ENCODE measurements at places on chromosomes 5 and 9.

DNA sequence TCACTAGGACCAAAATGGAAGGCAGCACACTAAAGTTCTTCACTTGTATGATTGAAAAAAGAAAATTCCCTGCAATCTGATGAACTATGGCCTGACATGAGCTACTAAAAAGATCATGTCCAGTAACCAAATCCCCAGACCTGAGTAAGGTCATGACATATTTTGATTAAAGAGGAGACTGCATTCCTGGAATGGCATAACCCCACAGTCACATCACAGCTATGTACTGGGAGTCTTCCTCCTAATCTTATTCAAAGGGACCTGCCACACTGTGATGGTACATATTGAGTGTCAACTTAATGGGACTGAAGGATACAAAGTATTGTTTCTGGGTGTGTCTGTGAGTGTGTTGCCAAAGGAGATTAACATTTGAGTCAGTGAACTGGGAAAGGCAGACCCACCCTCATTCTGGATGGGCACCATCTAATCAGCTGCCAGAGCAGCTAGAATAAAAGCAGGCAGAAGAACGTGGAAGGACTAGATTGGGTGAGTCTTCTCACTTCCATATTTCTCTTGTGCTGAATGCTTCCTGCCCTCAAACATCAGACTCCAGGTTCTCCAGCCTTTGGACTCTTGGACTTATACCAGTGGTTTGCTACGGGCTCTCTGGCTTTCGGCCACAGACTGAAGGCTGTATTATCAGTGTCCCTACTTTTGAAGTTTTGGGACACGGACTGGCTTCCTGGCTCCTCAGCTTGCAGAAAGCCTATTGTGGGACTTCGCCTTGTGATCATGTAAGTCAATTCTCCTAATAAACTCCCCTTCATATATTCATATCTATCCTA is 345.0 kb downstream of the TMEM38B start:
- no peak for DNase-seq

DNA sequence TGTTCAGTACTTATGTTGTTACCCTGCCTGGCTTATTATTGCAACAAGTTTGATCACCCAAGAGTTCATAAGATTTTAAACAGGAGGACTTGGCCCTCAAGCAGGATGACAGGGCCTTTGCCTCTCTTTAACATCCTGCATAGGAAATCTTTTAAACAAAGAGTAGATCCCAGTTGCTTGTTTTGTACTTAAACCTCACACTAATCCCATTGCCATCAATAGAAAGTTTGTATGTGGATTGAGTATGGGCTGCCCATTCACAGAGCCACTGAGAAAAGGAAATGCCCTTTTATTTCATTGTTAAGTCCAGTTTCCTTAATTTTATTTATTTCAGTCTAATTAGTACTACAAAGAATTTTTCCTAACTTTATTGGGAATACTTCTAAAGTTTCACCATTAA is 52.2 kb upstream of the FGF10 start:
- no peak for DNase-seq

- no peak for DNase-seq
These were observed 30.9 kb upstream of the SHOC1 start for GRCh38 chr9:111825468-111826145.

DNA sequence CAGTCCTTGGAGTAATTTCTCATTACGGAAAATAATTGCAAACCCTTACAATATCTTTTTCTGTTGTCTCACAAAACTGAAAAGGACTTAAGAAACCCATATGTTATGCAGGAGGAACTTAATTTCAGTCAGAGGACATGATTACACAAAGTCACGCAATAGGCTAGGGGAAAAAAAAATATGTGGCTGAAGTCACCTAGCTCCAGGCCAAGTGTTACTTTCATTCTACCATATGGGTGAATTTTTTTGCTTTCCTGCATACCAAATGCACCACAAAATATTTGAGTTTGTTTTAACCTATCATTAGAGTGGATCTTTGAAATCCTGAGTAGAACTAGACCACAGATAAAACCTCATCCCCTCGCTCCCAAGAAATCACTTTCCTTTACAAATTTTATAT is 523.5 kb downstream of the CAAP1 start:
- DNase-seq = no peak

- DNase-seq = no peak
These were observed 14.2 kb upstream of the CCDC180 start for GRCh38 chr9:97293207-97293721.

DNA sequence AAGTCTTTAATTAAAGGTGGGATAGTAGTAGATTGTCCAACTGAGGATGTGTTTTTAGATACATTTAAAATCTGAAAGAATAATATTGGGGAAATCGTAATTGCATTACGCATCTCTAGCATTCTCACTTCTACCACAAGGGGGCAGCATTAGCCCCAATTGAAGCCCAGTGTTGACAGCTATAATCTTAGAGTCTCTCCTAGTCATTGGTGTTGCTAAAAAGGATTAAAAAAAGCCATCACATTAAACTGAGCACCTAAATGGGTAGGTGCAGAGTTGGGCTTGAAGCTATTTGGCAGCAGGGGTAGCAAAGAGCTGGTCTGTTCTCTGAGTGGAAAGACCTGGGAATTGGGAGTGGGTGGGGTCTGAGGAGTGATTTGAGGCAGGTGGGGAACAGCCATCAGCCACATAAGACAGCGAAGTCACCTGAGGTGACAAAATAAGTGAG is 177.2 kb downstream of the OSTF1 start:
- peak; percentile 26 for DNase-seq

- no peak for DNase-seq
These were observed 111.9 kb downstream of the FEM1C start for GRCh38 chr5:115432691-115433090.

DNA sequence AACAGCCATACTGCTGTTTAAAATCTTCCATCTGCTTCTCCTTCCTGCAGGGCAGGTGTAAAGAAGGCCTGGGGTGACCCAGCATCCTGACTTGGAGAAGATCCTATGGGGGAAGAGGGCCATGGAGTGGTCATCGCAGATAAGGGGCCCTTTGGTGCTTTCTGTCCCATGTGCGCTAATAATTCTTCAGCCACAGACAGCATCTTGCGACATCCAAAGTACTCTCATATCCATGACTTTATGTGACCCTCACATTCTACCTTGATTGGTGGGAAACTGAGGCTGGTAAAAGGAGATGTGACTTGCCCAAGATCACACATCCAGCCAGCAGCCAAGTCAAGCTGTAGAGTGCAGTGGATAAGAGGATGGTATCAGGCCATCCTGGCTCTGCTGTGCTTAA is 44.3 kb upstream of the HAND1 start:
- no peak for DNase-seq

- no peak for DNase-seq
These were observed 301.3 kb downstream of the PARP8 start for GRCh38 chr5:50967563-50968355.

DNA sequence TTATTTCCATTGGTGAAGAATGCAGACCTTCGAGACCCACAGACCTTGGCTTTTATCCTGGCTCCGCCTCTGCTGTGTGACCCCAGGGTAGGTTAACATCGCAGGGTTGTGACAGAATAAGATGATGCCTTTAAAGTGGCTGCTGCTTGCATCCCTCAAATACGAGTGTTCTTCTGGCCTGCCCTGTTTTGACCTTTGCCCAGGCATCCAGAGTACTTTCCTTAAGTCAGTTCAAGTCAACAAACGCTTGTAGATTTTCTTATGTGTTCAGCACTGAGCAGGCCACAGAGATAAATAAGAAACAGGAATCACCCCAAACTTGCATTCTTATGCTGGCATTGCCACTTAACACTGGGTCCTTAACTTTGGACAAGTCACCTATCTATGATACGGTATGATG is 50.2 kb downstream of the GPR21 start:
- no peak for DNase-seq

GRCh38 chr5:149886060-149886459 is 58.5 kb downstream of the PDE6A start:
- no peak for DNase-seq

DNA sequence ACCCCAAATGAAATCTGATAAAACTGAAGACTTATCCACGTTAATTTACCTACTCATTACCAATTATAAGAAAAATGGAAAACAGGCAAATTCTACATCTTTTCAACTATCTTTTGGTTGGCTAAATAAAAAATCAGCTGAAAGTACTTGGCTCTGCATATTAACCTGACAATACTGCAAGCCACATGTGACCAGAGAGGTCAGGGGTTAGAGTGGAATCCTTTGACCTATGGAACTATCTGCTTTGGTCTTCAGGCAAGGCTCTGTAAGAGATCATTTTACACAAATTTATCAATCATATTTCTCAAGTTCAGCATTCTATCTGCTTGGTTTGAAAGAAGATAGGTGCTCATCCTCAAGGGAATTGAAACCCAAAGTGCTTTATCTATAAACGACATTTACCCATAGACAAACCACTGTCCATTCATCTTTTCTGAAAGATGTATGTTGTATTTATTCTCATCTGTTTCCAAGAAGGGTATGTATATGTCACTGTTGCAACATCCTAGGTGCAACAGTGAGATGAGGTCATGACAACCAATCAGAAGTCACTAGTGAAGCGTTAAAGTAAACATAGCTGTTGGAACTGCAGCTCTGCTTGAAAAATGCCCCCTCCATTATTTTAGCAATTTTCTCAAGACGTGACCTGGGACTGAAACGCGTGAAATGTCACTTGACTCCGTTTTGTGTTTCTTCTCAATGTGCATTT is 144.9 kb upstream of the POU5F2 start:
- no peak for DNase-seq

DNA sequence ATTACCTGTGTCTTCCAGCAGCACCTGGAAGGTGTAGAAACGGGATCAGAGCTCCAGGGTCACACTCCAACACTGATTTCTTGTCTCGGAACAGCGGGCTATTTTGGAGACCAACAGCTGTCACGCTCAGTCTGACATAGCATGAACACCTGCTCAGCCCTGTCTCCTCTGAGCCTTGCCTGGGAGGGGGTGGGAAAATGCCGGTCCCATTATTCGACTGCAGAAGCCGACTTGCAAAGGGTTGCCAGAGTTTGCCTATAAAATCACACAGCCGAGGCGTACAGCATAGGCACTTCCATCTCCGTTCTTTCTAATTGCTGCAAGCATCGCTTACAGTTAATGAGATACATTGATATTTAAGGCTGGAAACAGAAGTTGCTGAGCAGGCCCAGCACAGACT is 300.8 kb upstream of the MSX2 start:
- no peak for DNase-seq

DNA sequence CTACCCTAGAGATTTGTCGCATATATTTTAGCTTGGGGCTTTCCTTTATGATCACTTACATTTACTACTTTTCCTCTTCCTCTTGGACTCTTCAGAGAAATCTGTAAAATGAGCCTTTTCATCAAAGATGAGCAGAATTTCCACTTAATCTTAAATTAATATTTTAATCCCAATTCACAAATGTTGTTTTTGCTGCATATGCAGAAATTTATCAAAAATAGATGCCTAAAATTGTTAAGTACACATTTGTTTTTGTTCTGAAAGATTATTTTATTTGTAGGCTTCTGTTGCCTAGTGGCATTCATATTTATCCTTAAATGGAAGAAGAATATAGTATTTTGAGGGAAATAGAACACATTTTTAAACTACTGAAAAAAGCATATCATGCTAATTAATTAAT is 168.6 kb downstream of the CDH9 start:
- DNase-seq = no peak

GRCh38 chr9:124780060-124780756 is 3.3 kb downstream of the OLFML2A start:
- DNase-seq = no peak

DNA sequence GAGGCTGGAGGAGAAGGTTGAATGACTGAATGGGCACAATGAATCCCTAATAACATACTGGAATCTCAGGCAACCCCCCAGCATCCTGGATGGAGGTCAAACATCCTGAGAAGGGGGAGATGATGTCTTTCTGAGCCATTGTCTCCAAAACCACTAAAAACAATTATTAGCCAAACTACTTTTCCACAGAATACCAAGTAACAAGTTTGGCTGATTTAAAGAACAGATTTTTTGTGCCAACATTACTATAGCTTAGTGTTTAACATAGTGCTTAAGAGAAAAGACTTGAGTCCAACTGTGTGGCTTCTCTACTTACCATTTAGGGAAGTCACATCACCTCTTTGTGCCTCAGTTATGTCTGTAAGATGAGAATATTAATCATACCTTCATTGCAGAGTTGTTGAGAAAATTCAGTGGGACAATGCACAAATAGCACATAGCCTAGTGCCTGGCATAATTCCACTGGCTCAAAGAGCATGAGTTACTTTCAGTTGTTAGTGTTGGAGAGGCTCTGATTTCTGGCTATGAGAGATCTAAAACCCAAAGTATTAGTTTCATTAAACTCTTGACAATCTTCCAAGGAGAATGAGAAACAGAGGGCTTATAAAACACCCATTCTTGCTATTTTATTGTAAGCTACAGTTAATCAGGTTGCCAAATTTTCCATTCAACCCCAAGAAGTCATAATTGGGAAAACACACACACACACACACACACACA is 111.3 kb upstream of the NR3C1 start:
- DNase-seq = no peak

GRCh38 chr9:14585730-14586473 is 107.3 kb downstream of the ZDHHC21 start:
- no peak for DNase-seq

GRCh38 chr5:172043865-172044264 is 37.4 kb upstream of the FBXW11 start:
- no peak for DNase-seq

- DNase-seq = no peak
These were observed 194.5 kb downstream of the TRIO start for GRCh38 chr5:14337593-14337992.

DNA sequence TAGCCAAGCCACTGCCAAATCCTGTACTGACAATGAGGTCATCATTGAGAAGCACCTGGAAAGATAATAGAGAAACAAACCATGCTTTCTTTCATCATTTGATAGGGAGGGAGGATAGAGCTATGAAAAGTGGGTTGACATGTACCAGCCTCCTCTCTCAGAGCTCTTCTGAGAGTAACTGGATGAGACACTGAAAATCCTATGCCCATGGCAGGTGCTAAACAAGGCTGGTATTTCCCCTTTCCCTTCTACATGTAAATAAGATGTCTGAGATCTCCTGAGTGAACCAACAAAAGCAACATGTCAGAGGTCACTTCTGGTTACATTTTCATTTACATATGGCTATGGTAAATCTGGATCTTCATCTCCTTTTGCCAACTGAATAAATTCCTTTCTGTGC is 45.3 kb upstream of the TRAF1 start:
- no peak for DNase-seq

DNA sequence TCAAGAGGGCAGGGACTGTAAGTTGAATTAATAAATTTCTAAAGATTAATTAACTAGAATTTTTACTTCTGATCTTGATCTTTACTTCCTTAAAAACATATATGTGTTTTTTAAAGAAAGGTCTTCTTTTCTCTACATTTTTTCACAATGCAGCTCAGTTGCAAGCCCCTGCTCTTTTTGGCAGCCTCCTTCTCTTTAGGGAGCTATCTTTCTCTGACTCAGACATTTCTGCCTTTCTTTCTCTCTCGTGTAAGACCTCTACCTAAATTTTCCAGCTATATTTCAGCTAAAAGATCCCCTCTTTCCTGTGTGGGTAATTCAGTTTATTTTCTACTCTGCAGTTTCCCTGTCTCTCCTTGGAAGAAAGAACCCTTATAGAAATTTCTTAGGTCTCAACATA is 38.3 kb upstream of the SNCAIP start:
- DNase-seq = no peak
